ENCODE measurements at places on chromosomes 2 and 18.

DNA sequence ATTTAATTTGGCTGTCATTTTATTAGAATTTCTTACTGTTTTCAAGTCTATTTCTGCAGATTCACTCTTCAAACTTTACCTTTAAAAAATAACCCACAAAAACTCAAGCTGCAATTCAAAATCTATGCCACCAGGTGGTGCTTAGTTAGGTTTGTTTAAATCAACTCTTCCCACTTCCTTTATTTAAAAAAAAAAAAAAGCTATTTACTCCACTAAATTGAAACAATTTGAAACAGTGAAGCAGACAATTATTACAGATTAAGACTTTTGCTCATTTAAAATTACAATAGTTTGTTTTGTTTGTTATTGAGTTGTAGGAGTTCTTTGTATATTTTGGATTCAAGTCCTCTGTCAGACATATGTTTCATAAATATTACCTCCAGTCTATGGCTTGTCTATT lies 300.0 kb downstream of the PDE11A start:
- no peaks in the 10 kb centered on the region for H3K36me3 ChIP-seq
- DNase-seq = peak; percentile 51
- H3K4me1 ChIP-seq = no peaks in the 10 kb centered on the region
- H3K4me3 ChIP-seq = no peak overlapping the region
- H3K27ac ChIP-seq = no peak overlapping the region

DNA sequence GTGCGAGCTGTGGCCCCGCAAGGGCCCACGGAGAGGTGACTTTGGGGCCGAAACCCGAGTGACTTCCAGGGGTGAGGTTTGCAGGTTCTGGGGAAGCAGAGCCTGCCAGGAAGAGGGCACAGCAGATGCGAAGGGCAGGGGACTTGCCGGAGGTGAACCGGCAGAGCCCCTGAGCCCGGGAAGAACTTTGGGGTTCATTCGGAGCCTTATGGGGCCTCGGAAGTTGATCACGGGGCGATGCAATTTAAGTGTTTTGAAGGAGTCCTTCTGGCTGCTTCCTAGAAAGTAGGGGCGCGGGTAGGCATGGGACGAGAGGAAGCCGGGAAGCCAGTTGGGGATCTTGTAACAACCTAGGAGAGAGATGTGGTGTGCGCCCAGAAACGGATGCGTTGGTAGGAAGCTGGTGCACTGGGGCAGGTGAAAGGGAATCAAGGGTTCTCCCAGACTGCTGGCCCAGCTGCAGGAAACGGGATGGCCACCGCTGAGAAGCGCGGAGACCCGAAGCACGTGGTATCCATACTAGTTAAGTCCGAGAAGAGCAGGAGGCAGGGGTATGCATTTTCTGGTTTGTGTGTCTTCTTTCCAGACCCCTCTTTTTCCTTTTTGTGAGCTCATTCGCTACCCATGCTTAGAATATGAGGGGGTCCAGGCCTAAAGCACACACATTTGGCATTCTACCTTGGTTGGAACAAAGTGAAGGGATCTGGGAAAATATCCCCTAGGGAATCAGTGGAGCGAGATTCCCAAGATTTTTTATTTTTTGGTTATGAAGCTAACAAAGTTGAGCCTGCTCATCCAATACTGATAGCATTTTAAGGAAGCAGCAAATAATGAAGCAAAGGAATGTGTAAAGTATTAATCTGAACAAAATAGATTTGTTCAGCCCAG lies 758 bp downstream of the SCLY start:
- peak; percentile 55 for DNase-seq
- H3K4me1 ChIP-seq = peaks cover 11% of the 10 kb centered on the region
- no peaks in the 10 kb centered on the region for H3K27me3 ChIP-seq
- H3K36me3 ChIP-seq = peaks cover 19% of the 10 kb centered on the region

- H3K27ac ChIP-seq = peak within 1 kb of the TSS; percentile 94
- no peaks in the 10 kb centered on the region for H3K27me3 ChIP-seq
- peaks cover 6% of the 10 kb centered on the region for H3K4me1 ChIP-seq
- H3K36me3 ChIP-seq = peaks cover 5% of the 10 kb centered on the region
- DNase-seq = peak; percentile 99
These were observed at the start of gene USP14 for GRCh38 chr18:158128-159036. USP14 (plus strand) TSS chr18:158557; CDS start chr18:158699, 142 bp downstream.

- no peaks in the 10 kb centered on the region for H3K4me1 ChIP-seq
- H3K4me3 ChIP-seq = no peak overlapping the region
- no peaks in the 10 kb centered on the region for H3K36me3 ChIP-seq
These were observed 4.3 kb upstream of the GALNT1 start for GRCh38 chr18:35577045-35577848.

GRCh38 chr2:39338502-39338901 lies 94.7 kb upstream of the CDKL4 start:
- DNase-seq = peak; percentile 18
- no peak overlapping the region for H3K4me3 ChIP-seq
- no peaks in the 10 kb centered on the region for H3K36me3 ChIP-seq
- no peaks in the 10 kb centered on the region for H3K27me3 ChIP-seq
- no peak overlapping the region for H3K27ac ChIP-seq

GRCh38 chr2:433216-433615 lies 145.3 kb upstream of the ALKAL2 start:
- H3K4me3 ChIP-seq = no peak overlapping the region
- DNase-seq = no peak

- DNase-seq = no peak
- H3K4me1 ChIP-seq = no peaks in the 10 kb centered on the region
- no peaks in the 10 kb centered on the region for H3K36me3 ChIP-seq
- no peak overlapping the region for H3K4me3 ChIP-seq
- H3K27me3 ChIP-seq = no peaks in the 10 kb centered on the region
These were observed 950 bp downstream of the KLHL30 start for GRCh38 chr2:238139196-238140039.

GRCh38 chr2:208192611-208193236 lies 2.9 kb upstream of the C2orf80 start:
- no peaks in the 10 kb centered on the region for H3K36me3 ChIP-seq
- no peak for DNase-seq
- H3K4me3 ChIP-seq = no peak overlapping the region
- no peak overlapping the region for H3K27ac ChIP-seq
- H3K4me1 ChIP-seq = no peaks in the 10 kb centered on the region

- H3K4me3 ChIP-seq = no peak overlapping the region
- no peaks in the 10 kb centered on the region for H3K27me3 ChIP-seq
- no peak overlapping the region for H3K27ac ChIP-seq
- H3K4me1 ChIP-seq = peaks cover 17% of the 10 kb centered on the region
These were observed 77.2 kb downstream of the CD28 start for GRCh38 chr2:203783496-203784203.

- no peak overlapping the region for H3K4me3 ChIP-seq
- no peaks in the 10 kb centered on the region for H3K36me3 ChIP-seq
- no peak overlapping the region for H3K27ac ChIP-seq
- DNase-seq = no peak
- H3K27me3 ChIP-seq = peaks cover 7% of the 10 kb centered on the region
- H3K4me1 ChIP-seq = no peaks in the 10 kb centered on the region
These were observed 10.4 kb upstream of the DOCK10 start for GRCh38 chr2:225052703-225053102.

GRCh38 chr2:219624565-219624964 lies 2.9 kb upstream of the SLC4A3 start:
- H3K4me1 ChIP-seq = no peaks in the 10 kb centered on the region
- no peak overlapping the region for H3K4me3 ChIP-seq
- H3K27me3 ChIP-seq = peaks cover 2% of the 10 kb centered on the region
- no peak overlapping the region for H3K27ac ChIP-seq

DNA sequence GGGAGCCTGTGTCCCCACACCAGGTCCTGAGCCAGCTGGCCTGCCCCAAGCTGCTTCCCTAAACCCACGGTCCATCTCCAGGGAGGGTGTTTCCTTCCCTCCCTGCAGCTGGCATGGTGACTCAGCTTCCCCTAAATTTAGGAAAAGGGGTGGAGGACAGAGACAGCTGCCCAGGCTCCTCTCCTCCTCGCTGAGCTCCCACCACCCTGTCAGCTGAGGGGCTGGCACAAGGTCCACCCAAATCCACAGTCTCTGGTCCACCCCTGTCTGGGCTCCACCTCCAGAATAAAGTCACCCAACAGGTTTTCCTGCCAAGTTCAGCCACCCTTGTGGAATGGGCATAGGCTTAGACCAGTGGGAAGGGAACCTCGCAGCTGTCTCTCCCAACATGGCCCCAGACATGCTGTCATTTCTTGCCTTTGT lies 156.5 kb downstream of the TNS1 start:
- H3K27me3 ChIP-seq = no peaks in the 10 kb centered on the region
- no peak overlapping the region for H3K27ac ChIP-seq
- peaks cover 22% of the 10 kb centered on the region for H3K36me3 ChIP-seq
- H3K4me1 ChIP-seq = peaks cover 7% of the 10 kb centered on the region
- no peak for DNase-seq

GRCh38 chr2:3603536-3604206 lies 8.8 kb downstream of the COLEC11 start:
- H3K4me3 ChIP-seq = no peak overlapping the region
- H3K4me1 ChIP-seq = peaks cover 10% of the 10 kb centered on the region
- no peaks in the 10 kb centered on the region for H3K36me3 ChIP-seq
- H3K27me3 ChIP-seq = no peaks in the 10 kb centered on the region
- DNase-seq = no peak

DNA sequence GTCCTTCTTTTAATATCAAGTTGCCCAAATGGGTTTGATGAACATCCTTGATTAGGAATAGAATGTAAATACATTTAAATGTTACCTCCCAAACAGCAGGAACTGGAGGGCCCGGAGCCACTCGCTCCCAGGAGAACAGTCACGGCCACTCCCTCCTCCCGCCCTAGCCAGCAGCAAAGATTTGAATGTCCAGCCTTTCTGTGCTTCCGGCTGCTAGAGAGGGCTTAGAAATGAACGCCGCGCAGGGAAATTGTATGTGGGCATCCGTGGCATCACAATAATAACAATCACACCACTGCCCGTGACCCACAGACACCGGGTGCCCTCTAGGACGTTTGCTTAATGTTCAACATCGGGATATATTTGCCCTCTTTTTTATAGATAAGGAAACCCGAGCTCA lies 164.9 kb upstream of the SALL3 start:
- H3K27me3 ChIP-seq = peaks cover 31% of the 10 kb centered on the region
- no peaks in the 10 kb centered on the region for H3K4me1 ChIP-seq
- no peak for DNase-seq
- no peak overlapping the region for H3K27ac ChIP-seq

GRCh38 chr2:6993229-6993640 lies 76.0 kb downstream of the RNF144A start:
- DNase-seq = no peak
- H3K4me3 ChIP-seq = no peak overlapping the region
- H3K4me1 ChIP-seq = peaks cover 4% of the 10 kb centered on the region
- no peaks in the 10 kb centered on the region for H3K27me3 ChIP-seq

DNA sequence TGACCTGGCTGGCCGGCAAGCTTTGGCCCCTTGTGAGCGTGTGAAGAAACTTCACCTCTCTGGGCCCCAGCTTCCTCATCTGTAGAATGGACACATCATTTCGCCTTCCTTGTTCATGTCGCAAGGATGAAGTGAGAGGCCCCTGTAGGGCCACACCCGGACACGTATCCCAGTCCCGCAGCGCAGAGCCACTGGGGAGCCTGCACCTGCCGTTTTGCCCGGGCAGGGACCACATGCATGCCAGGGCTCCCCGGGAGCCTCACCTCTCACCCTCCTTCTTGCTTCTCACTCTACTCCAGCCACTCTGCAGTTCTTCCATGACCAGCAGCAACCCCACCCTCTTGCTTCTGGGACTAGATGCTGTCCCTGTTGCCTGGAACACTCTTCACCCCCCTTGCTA lies 77.5 kb downstream of the FAM168B start:
- DNase-seq = no peak
- H3K4me1 ChIP-seq = no peaks in the 10 kb centered on the region
- peaks cover 40% of the 10 kb centered on the region for H3K27me3 ChIP-seq
- no peak overlapping the region for H3K4me3 ChIP-seq
- H3K27ac ChIP-seq = no peak overlapping the region
- no peaks in the 10 kb centered on the region for H3K36me3 ChIP-seq

- H3K4me3 ChIP-seq = no peak overlapping the region
- no peaks in the 10 kb centered on the region for H3K4me1 ChIP-seq
- H3K27me3 ChIP-seq = no peaks in the 10 kb centered on the region
- no peak overlapping the region for H3K27ac ChIP-seq
These were observed 118.5 kb upstream of the RIOK3 start for GRCh38 chr18:23334569-23334968.

Data from A673 (cell line).